ENCODE measurements at places on chromosomes 6 and 20.

DNA sequence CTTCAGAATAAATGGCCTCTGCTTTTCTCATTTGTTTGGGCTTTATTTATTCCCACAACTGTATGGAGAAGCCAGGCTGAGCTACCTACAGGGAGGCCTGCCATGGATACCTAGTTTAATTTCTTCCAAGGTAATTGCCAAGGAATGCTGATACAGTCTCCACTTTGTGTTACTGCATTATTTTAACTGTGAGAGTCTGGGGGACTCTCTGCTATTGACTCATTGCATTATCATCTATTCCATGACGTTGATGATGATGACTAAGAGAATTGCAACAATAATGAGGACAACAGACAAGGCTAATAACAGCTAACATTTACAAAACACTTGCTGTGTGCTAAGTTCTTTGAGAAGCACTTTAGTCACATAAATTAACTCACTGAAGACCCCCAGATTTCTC lies 88.3 kb upstream of the COL21A1 start:
- DNase-seq, result no peak

DNA sequence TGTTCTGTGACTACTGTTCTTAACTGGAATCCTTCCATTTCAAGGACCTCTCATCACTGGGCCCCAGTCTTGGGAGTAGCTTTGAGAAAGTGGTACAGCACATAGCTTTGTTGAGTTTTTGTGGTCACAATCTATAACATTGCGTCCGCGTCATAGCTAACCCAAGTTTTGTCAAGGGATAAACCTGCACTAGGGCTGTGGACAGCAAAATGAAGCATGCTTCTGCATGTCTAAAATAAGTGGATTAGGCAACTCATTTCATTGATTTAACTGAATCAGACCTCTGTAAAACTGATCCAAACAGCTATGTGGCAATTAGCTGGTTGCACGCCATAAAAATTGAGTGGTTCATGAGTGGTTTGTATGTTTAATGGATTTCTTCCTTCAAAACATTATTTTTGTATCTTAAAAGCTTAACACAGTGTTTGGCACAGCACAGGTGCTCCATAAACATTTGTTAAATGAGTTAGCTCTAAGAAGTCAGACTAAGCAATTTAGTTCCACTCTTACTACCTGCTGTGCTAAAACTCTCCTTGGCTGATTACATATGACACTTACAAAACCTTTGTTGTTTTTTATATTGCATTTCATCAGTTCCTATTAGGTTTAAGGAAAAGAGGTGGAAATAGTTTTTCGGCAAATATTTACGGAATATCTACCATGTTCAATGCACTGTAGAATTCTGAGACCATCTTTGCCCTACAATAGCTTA lies 160.3 kb upstream of the ATXN1 start:
- DNase-seq, result no peak

DNA sequence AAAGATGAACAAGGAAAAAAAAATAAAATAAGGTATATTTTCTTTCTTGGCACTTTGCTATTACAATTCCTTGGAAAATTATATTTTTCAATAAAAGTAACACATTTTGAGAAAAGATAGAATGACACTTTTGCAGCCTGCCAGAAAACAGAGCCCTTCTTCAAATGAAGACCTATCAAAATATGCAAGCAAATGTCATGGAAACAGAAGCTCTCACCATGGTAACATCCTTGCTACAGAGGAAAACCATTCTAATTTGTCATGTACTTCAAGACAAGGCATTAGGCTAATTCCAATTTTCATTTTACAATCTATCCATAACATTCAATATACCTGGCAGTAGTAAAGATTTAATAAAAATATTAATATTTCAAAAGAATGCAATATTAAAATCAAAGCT lies 177.9 kb downstream of the RNGTT start:
- no peak for DNase-seq

DNA sequence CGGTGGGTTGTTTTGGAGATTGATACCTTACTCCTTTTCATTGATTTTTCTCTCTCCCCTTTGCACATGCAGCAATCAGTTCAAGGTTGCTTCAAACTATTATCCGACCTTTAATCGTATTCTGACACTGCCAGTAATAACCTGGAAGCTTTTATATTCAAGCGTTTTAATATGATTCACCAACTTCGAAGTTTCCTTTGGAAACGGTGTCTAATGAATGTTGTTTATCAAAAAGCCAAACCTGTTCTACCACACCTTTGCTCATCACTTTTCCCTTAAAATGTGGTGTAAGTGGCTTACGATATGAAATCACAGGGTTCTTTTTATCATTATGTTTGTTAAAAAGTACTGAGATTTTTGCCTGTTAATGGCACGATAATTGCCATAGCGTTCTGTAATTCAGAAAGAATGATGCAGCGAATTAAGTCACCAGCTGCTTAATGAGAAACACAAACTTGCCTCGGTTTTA lies 660 bp downstream of the STXBP5 start:
- no peak for DNase-seq

DNA sequence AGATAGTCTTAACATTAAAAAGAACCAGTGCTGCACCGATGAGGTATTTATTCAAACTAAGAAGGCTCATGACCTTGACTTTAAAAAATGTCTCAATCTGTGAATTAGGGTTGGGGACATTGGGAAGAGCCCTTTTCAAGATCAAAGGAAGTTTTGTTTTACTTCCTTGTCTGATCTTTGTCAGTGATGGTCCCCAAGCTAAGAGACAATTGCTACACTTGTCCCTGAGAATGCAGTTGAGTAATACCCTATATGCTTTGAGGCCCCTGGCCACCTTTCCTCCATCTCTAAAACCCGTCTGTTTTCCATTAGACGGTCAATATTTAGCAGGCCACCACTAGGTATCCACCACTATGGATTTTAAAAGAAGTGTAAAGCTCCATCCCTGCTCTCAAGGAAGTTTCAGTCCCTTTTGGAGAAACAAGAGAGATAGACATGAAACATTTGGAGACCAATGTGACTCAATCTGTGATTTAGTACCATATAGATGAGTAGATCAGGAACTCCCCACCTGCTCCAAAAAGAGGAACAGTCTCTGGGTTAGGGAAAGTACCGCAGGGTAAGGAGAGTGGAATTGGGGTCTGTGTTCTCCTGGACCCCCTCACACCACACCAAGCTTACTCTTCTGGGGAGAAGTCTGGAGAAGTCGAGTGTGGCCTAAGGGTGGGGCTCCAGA lies 99.1 kb upstream of the ISM1 start:
- DNase-seq, result no peak

DNA sequence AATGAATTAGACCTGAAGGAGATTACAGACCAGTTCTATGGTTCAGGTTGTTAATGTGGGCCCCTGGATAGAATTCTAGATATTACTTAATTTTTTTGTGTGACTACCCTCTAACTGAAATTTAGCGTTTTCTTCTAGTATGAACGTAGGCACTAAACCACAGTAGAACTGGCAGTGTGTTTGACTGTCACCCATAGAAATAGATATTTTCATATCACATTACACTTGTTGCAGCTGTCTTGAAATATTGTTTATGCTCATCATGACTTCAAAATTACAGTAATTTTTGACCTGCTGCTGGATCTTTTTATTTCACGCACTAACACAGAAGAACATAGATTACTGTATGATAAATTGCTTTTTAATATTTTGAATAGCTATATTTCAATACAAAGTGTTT lies 31.6 kb downstream of the E2F3 start:
- DNase-seq, result no peak

GRCh38 chr6:168585441-168585840 lies 144.5 kb downstream of the SMOC2 start:
- no peak for DNase-seq

GRCh38 chr6:743320-744096 lies 50.6 kb upstream of the EXOC2 start:
- no peak for DNase-seq

- no peak for DNase-seq
These were observed 5.0 kb downstream of the ID4 start for GRCh38 chr6:19842030-19842615.

DNA sequence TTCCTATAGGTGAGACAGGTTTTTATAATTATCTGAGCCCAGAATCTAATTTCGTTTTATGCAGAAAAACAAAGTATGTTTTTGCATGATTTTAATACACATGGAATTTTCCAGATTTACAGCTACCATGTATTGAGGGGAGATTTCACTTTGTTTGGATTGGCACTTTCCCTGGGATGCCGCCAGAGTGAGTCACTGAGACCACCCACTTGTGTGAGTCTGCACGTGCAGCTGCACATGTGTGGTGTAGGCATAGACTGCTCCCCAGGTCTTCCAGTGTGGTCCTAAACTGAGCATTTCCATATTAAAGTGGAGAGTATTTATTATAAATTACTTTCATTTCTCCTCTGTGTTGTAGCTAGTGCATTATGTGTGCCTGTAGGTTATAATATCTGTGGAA lies 186.8 kb downstream of the UBE3D start:
- DNase-seq, result no peak

DNA sequence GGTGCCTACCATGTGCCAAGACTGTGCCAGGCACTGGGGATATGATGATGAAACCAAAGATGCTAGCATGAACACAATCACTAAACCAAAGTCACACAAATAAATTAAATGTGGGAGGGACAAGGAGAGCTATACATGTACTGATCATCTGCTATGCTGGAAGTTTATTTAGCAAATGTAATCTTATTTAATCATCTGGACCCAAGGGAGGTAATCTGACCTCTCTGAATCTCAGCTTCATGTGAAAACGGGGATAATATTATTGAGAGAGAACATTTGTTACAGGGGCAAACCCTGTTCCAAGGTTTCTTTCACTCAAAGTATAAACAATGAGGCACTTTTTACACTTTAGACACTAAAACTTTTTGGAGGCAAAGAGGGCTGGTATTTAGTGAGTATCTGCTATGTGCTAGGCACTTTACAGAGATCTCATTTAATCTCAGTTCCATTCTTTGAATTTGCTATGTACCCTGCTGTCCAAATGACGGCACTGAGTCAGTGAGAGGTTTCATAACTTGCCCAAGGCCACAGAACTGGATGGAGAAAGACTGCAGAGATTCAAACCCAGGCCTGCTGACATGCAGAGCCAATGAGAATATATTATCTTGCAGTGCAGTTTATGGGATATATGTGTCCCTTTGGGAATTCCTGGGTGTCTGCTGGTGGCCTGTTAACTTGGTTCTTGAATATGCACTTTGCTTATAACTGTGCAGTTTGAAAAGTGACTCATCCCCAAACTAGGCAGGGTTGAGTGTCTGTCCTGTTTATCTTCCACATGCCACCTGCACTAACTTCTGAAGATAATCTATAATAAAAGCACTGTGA lies 3.3 kb upstream of the ASXL1 start:
- DNase-seq, result no peak

- DNase-seq, result no peak
These were observed 165.8 kb upstream of the CITED2 start for GRCh38 chr6:139540276-139540675.

- no peak for DNase-seq
These were observed 123.9 kb downstream of the MAFB start for GRCh38 chr20:40565001-40565681.

GRCh38 chr6:125587666-125588632 lies 161.5 kb upstream of the HEY2 start:
- DNase-seq, result no peak

GRCh38 chr6:162603231-162604015 lies 124.1 kb downstream of the PRKN start:
- no peak for DNase-seq

- DNase-seq, result no peak
These were observed 272.7 kb upstream of the MAP3K7 start for GRCh38 chr6:90859612-90860011.

- DNase-seq, result no peak
These were observed 61.4 kb upstream of the LOC128125822 start for GRCh38 chr6:63510849-63511248.

DNA sequence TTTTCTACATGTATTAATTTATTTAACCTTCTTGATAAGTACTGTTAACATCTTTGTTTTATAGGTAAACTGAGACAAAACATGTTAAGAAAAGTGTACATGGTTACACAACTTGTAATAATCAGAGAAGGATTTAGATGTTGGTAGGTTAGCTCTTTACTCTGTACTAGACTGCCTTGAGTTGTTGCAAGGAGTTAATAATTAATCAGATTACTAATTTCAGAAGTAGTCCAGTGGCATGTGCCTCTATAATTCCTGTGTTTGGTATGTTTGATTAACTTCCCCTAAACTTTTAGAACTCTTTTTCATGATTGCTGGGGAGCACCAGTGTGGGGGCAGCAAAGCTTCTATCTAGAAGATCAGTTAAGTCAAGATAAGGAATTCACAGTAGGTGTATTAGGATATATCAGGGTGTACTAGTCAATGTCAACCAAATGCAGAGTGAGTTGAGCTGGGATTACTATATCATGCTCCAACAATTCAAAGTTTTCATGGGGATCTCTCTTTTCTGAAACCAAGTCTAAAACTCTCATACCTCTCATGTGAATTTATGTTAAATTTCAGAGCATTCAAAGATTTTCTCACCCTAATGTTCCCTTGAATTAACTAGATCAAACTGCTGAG lies 129.7 kb upstream of the AHI1 start:
- no peak for DNase-seq
